ENCODE measurements at places on chromosomes 11 and 22.

DNA sequence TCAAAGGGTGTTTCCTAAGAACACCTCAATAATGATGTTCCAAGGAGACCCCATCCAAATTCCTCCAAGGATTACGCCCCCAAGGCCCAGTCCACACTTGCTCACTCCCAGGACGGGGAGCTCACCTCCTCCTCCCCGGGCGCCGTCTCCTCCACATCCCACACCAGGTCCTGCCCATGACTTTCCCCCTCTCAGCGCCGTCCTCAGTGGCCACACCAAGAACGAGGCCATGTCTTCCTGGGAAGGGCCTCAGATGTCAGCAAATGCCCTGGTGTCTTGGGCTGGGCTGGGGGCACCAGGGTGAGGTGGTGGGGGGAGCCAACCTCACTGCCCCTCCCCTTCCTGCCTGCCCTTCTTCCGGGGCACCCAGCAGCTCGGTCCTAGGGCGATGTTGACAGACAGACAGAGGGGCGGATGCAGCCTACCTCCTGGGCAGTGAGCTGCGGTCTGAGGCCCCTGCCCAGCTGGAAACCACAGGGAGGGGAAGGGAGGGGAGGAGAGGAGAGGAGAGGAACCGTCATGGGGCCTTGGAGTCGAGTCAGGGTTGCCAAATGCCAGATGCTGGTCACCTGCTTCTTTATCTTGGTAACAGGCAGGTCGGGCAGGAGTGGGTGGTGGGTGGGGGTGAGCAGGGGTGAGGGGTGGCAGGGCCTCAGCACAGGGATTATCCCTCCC, at the start of the genes C11orf21 and TSPAN32:
TSS of gene C11orf21 (minus strand) at position 288 of the 675 bp plus-strand sequence. CDS start at position 178, 110 bp downstream.
TSS of gene TSPAN32 (plus strand) at position 383 of the 675 bp plus-strand sequence. CDS start at position 520, 137 bp downstream.
- DNase-seq: no peak

- DNase-seq: no peak
Observed at GRCh38 chr22:40361100-40361499, 9.3 kb upstream of the SGSM3 start.

- DNase-seq: no peak
Observed at GRCh38 chr22:47102648-47103047, 340.2 kb downstream of the TBC1D22A start.

DNA sequence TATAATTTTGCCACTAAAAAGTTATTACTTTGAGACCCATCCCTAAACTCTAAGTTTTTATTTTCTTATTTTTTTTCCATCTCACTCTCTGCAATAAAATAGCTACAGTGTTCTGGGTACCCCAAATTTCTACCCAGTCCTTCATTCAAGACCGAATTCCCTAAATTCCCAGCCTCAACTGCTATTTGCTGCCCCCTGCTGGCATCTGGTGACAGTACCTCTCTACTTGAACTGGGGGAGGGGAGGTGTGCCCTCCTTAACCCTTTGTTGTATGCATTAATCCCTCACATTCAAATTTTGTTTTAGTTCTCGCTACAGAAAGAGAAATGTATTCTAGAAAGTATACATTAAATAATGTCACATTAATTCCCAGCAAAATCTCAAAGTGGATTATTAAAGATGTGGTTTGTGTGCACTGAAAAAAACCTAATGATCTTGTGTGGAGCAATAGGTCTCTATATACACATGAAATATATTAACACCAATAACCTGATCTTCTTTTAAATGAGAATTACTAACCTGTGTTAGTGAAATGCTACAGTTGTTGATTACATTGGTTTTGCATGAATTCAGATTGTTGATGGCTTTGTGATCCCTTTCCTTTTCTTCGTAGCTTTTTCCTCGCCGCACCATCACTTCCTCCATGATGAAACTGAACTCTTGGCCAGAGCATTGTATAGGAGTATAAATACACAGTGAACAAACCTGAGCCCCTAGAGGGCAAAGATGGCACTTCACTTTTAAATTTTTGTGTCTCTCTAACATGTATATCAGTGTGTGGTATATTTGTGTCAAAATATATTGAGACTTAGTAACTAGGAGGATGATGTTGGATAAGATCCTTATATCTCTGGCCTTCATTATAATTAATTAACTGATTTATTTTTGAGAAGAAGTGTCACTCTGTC, 590.0 kb downstream of the METTL15 start:
- peak; percentile 36 for DNase-seq

GRCh38 chr11:57410287-57410686, 16.6 kb downstream of the SLC43A3 start:
- DNase-seq: no peak

- DNase-seq: no peak
Observed at GRCh38 chr11:94641167-94641761, 74.1 kb downstream of the PIWIL4 start.

GRCh38 chr11:121109916-121110586, 9.0 kb downstream of the TECTA start:
- DNase-seq: no peak

GRCh38 chr11:122679466-122679865, 23.9 kb downstream of the UBASH3B start:
- DNase-seq: no peak

GRCh38 chr11:721247-721740, 15.3 kb downstream of the EPS8L2 start:
- no peak for DNase-seq

DNA sequence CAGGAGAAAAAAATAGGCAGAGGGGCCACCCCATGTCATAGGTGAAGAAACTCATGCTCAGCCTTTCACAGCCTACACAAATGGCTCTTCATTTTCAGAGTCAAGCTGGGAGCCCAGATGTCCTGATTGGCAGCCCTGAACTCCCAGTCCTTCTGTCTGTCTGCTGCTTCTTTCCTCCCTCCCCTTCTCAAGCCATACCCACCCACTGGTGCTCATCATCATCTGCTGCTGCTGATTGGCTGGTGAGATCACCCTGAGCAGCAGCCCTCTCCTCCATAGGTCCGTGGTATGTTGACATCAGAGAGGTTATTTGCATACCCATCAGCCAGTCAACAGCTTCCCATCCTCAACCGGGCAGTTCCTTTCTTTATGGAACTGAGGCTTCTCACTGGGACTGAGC, 46.1 kb upstream of the PRDM11 start:
- DNase-seq: no peak

GRCh38 chr11:103683576-103683975, 352.9 kb upstream of the DDI1 start:
- DNase-seq: no peak

DNA sequence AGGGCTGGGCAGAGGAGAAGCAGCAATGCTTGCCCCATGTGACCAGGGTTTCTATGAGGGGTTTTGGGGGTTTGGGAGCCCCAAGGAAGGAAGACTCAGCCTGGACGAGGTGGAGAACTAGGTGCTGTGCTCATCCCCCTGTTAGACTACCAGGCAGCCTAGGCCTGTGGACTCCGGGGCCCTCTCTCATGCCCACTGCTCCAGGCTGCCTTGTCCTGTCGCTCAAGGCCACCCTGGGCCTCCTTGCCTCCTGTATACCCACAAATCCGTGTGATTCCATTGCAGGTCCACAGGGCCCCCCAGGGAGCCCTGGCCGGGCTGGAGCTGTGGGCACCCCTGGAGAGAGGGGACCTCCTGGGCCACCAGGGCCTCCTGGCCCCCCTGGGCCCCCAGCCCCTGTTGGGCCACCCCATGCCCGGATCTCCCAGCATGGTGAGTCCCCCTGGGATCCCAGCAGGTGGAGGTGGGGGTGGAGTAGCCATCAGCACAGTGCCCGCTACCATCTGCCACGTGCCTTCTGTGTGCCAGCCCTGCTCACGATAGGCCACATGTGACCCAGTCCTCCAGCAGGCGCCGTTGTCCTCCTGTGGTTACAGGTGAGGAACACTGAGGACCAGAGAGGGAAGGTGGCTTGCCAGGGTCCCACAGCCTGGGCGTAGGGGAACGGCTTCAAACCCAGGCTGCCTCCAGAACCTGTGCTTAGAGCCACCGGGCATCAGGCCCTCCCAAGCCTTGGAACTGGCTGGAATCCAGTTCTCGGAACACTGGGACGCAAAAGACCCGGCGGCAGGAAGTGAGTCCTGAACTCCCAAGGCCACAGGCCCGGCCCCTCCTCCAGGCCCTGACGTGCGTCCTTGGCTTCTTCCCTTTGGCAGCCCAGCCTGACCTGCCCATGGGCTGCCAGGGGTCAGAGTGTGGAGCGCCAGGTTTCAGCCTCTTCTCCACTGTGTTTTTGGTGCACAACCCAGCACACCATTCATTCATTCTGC, 26.6 kb downstream of the EMID1 start:
- no peak for DNase-seq

DNA sequence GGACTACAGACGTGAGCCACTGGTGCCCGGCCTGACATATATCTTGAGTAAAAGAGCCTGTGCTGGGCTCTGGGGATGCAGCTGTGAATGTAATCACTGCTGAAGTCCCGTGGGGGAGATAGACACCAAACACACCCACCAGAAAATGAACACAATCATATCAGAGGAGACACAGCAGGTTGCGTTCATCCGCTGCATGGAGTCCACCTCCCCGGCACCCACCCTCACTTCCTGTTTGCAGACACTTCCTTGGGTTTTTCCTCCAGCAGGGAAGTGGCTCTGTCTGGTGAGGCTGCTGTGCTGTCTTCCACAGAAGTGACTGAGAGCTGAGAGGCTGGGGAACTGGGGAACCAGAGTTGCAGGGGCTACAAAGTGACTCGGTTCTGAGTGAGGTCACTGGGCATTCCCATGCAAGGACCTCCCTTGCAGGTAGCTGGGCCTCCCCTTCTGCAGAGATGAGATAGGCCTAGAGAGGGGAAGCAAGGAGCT, 7.2 kb downstream of the MICALL1 start:
- no peak for DNase-seq

DNA sequence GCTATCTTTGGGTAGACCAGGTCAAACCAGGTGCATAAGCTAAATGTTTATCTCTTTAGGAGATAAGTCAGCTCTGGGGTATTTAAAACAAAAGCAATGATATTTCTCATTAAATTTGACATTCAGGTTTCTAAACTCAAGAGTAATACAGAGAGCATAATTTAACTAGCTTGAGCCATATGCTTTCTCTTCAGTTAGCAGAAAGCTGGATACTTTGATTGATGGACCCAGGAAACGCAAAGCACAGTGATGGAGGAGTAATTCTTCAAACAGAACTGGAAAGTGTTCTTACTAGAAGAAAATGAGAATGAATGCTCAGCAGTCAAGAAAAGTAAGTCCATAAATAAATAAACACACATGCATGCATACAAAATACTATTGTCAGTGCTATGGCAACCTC, 885.7 kb upstream of the RAG2 start:
- DNase-seq: no peak

DNA sequence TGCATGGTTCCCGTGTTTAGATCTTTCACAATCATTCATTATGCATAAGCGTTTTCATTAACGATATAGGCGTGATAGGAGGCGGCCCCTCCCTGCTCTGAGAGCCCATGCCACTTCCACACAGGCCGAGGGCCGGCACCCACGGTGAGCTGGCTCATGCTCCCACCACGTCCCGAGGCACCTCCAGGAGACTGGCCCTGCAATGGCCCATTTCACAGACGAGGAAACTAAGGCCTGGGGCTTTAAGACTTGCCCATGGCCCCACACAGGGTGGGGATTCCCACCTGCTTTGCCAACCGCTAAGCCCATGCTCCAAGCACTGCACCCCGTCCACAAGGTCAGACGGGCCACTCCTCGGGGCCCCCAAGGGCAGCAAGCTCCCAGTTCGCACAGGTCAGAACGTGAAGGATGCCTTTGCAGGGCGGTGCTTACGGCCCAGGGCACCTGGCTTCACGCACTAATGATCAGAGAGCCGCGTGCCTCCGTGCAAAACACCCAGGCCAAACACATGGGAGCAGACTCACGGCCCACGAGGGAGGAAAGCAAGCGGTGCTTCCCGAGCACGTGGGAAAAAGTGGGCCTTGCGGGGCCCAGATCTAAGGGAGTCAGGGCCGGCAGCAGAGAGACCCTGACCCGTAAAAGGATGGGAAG, 8.3 kb downstream of the OSBPL5 start:
- DNase-seq: no peak

- DNase-seq: no peak
Observed at GRCh38 chr11:93623179-93623578, 38.3 kb upstream of the CEP295 start.

DNA sequence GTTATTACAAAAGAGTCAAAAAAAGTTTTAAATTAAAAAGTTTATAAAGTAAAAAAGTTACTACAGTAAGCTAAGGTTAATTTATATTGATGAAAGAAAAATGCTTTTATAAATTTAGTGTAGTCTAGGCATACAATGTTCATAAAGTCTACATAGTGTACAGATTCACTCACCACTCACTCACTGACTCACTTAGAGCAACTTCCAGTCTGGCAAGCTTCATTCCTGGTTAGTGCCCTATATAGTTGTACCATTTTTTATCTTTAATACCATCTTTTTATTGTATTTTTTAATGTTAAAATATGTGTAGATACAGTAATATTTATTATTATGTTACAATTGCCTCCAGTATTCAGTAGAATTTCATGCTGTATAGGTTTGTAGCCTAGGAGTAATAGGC, 2.6 kb upstream of the MMP10 start:
- DNase-seq: no peak

DNA sequence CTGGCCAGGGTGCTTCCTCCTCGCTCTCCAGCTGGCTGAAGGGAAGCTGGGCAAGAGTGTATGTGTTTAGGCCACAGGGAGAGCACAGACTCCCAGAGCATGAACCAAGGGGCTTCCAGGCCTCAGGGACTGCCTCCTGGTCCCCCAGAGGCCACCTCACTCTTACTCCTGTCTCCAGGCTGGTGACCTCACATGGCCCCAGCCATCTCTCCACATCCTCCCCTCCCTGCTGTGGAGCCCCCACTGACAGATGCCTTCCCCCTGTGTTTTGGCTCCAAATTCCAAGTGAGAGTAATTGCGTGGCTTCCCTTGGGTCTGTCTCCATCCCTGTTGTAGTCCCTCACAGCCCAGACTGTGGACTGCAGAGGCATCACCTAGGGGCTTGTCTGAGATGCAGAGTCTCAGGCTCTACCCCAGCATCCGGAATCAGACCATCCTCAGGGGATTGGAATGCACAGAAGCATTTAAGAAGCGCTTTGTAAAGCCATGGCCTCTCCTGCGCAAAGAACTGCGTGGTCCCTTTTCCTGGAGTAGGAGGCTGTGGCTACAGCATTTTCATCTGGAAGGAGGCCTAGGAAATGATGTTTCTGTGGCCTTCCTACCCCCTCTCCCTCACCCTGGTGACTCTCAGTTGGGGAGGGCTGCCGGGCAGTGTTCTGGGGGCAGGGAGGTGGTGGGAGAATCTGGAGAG, 91.1 kb downstream of the ATXN10 start:
- no peak for DNase-seq

- no peak for DNase-seq
Observed at GRCh38 chr22:44408829-44409192, 89.2 kb downstream of the RTL6 start.

DNA sequence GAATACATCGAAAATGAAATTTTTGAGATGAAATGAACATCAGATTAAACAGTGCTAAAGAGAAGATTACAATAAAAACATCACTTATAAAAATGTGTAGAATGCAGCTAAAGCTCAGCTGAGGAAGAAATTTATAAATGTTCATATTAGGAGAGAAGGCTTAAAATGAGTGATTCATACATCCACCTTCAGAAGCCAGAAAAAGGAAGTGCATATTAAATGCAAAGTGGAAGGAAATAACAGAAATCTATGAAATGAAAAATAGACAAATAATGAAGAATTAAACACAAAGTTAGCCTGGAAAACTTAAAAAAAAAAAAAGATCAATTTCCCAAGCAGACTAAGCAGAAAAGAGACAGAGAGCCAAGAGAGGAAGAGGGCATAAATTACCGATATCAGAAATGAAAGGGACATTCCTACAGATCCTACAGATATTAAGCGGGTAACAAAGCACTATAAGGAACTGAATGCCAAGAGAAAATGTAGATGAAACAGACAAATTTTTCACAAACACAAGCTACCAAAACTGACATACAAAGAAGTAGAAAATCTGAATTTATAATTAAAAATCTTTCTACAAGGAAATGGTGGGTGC, 7.2 kb upstream of the MOB2 start:
- DNase-seq: no peak

Measured in COR-L47 (cell line).